8988T (cell line): ENCODE measurements at places on chromosomes 1 and 21.

DNA sequence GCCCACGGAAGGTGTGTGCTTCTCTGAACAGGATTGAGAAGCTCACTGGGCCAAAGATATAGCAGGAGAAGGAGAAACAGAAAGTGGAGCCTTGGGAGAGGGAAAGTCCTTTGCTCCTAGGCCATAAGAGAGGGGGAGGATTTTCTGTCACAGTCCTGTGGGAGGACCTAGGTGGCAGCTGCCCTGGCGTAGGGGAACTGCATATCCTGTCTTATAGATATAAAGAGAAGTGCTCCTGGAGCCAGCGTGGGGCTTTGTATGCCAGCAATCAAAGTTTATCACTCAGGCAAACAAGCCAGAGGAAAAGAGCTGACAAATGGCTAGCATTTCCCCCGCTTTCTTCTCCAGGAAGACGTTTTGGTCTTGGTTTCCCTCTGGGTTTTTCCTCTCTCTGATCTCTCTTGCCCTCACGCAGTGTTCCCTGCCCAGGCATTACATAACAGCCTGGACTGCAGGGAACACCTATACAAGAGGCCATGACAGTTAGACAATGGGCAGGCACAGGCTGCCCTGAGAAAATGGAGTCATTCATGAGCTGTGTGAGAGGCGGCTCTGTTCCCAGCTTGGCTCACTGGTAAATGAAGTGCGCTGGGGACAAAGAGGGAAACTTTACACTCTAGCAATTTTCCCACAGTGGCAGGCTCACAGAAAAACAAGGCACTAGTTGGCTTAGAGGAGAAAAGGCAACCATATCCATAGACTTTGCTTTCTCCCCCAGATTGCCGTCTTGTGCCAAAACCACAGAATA lies 52.5 kb upstream of the ZNF648 start:
- DNase-seq: no peak

GRCh38 chr21:33259995-33260394 lies 6.2 kb upstream of the IL10RB start:
- no peak for DNase-seq

DNA sequence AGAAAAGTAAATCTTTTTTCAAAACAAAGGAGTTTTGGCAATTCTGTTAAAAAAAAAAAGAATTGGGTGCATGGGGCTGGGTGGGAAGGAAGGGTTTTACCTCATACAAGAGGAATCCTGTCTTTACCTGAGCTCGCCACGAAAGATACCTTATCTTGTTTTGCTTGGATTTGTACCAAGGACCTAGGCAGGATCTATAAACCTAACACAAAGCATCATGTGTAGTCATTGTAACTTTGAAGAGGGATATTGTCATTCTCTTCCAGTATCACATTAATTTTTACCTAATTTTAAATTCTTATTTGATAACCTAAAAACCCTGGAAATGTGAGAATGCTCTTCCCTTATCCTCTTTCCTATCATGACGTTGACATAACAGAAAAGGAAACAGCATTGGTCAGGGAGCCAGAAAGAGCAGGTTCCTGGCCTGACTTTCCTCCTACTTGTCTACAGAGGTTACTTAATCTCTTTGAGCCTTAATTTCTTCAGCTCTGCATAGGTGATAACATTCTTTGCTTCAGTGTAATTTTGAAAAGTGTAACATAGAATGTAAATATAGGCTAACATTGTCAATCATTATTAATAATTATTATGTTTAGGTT lies 4.0 kb upstream of the LAMC1 start:
- no peak for DNase-seq

- DNase-seq: peak; percentile 45
These were observed 85.0 kb downstream of the NKAIN1 start for GRCh38 chr1:31154632-31155215.

- no peak for DNase-seq
These were observed 37.4 kb downstream of the CITED4 start for GRCh38 chr1:40824591-40825434.

- DNase-seq: no peak
These were observed 87.9 kb downstream of the ARHGEF10L start for GRCh38 chr1:17627239-17628052.

- no peak for DNase-seq
These were observed 69.0 kb downstream of the FAAP20 start for GRCh38 chr1:2125350-2126211.

- DNase-seq: no peak
These were observed 274.1 kb upstream of the CHRM3 start for GRCh38 chr1:239112101-239112935.

- DNase-seq: no peak
These were observed 61.1 kb upstream of the HP1BP3 start for GRCh38 chr1:20848162-20848561.

DNA sequence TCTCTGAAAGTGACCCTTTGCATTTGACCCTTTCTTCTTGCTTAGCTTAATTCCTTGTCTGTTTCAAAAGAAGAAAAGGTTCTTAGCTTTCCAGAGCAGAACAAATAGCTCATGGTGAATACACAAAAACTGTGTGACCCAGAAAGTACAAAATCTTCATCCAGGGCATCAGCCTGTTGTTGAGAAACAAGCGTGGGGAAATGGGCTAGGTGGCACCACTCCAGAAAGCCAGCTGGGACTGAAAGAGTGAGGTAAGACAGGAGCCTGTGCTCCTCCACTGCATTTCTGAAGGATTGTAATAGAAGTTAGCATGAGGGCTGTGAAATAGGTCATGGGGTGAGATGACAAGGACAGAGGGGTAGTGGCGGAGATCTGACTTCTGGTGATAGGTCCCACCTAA lies 45.8 kb downstream of the CYP2J2 start:
- DNase-seq: no peak

DNA sequence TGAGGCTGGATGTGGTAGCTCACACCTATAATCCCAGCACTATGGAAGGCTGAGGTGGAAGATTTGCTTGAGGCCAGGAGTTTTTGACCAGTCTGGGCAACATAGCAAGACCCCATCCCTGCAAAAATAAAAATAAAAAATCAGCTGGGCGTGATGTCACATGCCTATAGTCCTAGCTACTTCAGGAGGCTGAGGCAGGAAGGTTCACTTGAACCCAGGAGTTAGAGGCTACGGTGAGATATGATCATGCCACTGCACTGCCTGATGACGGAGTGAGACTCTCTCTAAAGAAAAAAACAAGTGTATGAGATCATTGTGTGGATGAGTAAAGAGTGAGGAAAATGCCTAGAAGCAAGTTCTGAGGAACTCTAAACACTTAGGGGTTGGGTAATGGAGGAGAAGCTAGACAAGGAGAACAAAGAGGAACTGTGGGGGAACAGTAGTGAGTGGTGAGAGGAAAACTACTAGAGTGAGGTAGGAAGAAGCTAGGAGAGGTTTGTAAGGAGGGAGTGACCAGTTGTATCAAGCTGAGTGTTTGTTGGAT lies 17.0 kb downstream of the CLIC4 start:
- DNase-seq: no peak

GRCh38 chr1:112533029-112533428 lies 24.3 kb downstream of the WNT2B start:
- no peak for DNase-seq

- no peak for DNase-seq
These were observed 636.7 kb downstream of the PLA2G4A start for GRCh38 chr1:187465441-187465840.

DNA sequence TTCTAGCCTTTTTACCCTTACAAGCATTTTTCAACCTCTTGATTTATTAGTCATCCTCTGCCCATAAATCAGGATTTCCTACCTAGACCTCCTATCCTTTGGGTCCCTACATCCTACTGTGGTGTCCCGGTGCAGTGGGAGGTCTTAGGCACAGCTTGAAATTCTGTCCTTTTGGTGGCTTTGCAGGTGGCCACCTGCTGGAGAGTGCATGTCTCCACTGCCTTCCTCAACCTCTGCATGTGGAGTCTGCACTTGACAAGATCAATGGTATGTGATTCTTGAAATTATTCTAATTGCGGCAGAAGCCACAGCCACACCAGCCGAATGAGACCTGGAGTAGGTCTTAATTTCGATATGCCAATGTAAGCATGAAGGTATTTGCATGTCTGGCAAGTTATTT lies 11.4 kb upstream of the KCNA3 start:
- DNase-seq: no peak

DNA sequence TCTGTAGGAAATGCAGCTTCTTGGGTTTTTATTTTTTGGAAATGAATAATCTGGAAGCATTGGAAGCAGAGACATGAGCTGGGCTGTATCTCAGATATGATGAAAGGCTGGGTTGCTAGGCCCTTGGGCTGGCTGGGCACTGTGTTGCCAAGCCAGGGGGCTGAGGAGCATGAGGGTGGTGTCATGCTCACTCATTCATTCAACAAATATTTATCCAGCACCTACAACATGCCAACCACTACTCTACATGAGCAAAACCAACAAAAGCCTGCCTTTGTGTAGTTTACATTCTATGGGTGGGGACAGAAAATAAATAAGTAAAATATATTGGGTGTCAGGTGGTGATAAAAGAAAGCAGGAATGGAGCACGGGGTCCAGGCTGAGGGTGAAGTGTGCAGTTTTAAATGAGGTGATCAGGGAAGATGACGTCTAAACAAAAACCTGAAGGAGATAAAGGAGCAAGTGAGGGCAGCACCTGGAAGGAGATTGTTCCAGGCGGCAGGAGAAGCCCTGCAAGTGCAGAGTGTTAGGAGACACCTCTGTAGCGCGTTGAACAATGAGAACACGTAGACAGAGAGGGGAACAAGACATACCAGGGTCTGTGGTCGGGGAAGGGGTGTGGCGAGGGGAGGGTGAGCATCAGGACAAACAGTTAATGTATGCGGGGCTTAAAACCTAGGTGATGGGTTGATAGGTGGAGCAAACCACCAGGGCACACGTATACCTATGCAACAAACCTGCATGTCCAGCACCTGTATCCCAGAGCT lies 10.9 kb downstream of the TAGLN2 start:
- DNase-seq: no peak

GRCh38 chr1:44637702-44638411 lies 36.4 kb downstream of the TMEM53 start:
- no peak for DNase-seq

- DNase-seq: peak; percentile 55
These were observed 1.1 kb downstream of the EEIG2 start for GRCh38 chr1:108560874-108561459.
